ENCODE measurements at places on chromosomes 6 and 20.

- DNase-seq = peak; percentile 18
Measured at GRCh38 chr6:9540534-9541126, 874.2 kb downstream of the TFAP2A start.

DNA sequence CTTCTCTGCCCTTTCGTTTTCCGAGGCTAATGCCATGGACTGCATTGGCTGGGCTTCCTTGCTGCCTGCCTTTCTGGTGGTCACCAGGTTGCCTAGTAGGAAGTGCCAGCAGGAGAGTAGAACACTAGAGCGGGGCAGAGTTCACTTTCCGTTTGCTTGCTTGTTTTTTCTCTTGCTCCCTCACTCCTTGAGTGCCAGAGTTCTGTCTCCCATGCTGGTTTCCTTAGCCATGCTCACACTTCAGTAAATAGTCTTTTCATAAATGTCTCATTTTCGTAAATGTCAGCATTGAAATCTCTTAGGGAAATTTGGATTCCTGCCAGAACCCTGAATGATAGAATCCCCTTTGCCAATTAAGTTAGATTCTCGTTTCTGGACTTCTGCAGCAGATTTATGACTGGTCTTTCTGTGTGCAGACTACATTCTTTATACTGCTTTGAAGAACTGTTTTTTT, 63.9 kb downstream of the FAM83B start:
- no peak for DNase-seq

- no peak for DNase-seq
Measured at GRCh38 chr20:54098047-54098446, 27.7 kb upstream of the BCAS1 start.

DNA sequence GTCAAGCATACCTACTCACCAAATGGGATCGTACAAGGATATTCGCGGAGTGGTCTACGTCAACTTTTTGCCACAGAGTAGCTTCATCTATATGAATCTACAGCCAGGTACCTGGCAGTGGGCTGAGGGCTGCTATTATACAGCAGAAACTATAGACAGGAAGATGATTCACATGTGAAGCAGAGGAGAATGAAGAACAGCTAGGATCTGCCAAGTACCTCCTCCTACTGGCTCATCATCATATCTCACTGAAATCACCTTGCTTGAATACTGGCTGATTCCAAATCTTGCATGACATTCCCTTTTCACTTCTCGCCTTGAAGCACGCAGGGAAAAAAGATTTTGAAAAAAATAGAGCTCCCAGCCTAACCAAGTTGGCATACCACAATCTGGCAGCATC, 488.7 kb upstream of the NRSN1 start:
- DNase-seq = no peak

- no peak for DNase-seq
Measured at GRCh38 chr6:75065523-75065922, 140.3 kb downstream of the COL12A1 start.

DNA sequence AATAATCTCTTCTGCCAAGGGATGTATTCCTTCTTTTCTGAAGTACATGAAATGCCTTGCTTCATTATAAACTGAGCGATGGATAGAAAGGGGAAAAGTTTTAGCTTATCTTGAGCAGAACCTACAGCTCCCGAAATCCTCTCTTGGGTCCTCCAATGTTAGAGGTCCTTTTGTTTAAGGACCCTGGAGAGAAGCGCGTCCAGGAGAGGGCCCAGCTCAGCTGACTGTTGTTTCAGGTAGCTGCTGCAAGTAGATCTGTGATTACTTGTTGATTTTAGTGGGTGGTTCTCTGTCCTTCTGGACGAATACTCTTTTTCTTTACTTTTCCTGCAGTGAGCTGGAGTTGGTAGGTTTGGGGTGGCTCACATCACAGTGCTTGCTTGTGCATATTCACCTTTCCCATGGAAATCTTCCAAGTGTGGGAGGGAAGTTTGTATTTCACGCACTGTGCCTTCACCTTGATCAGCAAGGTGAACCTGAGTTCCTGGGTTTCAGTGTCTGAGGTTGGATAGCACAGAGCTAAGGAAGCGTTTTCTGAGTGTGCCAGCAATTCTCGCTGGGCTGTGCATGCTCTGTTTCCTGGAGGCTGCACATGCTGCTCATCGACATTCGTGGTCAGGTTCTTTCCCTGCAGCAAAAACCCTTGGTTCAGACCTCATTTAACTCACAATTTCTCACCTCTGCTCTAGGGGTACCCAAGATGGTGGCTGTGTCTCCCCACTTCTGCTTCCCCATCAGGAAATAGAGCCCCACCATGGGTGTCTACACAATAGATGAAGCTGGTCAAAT, 176.3 kb downstream of the JARID2 start:
- no peak for DNase-seq

DNA sequence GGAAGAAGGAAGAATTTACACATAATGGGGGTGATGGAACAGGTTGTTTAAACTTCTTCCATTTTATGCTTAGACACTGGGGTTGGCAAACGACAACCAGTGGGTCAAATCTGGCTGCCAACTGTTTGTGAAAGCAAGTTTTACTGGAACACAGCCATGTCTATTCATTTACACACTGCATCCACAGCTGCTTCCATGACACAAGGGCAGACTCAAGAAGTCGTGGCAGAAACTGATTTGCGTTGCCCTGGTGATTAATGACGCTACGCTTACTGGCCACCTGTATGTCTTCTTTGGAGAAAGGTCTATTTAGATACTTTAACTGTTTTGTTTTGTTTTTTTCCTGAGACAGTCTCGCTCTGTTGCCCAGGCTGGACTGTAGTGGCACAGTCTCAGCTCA, 19.0 kb downstream of the CTCFL start:
- DNase-seq = no peak

DNA sequence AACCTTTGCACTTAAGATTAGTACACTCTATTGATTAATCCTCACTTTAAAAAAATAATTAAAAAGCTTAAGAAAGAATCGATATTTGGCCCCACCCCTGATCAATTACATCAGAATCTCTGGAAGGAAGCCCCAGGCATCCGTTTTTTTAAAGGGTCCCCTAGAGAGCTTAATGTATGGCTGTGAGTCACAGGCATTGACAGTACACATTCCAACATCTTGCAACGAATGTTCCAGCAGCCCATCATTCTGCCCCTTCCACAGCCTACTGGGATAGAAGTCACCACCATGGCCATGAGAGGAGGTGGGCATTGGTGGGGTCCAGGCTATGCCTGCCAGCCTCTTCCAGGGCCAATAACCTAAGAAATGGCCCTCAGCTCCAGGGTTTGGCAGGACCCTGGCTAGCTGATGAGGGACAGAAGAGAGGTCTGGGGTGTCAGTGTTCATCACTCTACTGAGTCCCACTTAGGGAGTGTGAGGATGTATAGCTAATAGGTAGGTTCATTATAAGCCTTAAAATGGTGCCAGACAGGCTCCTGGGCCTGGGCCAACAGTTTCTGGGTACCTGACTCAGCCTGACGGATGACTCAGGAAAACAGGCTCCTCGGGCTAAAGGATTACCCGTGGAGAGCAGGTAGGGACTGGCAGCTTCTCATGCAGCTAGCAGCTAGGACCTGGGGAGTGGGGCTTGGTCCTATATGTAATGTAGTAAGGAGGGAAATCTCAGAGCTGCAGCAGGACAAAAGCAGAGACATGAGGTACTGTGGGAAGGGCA, 40.4 kb downstream of the MDGA1 start:
- no peak for DNase-seq

- no peak for DNase-seq
Measured at GRCh38 chr6:16967470-16967817, 134.4 kb upstream of the STMND1 start.

GRCh38 chr20:4022386-4023286, 7.3 kb upstream of the RNF24 start:
- DNase-seq = no peak

DNA sequence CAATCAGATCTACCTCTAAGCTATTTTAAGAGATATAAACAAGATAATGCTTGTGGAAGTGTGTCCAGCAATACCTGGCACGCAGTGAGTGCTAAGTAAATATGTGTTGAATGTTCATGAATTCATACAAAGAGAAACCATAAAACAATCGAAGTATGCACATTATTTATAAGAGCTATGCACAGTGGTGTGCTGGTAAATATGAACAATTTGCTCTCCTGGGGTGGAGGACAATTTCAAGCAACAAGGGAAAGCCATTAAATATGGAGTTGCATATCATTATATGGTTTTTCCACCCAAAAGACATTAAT, 526.6 kb upstream of the MARCKS start:
- DNase-seq = no peak

DNA sequence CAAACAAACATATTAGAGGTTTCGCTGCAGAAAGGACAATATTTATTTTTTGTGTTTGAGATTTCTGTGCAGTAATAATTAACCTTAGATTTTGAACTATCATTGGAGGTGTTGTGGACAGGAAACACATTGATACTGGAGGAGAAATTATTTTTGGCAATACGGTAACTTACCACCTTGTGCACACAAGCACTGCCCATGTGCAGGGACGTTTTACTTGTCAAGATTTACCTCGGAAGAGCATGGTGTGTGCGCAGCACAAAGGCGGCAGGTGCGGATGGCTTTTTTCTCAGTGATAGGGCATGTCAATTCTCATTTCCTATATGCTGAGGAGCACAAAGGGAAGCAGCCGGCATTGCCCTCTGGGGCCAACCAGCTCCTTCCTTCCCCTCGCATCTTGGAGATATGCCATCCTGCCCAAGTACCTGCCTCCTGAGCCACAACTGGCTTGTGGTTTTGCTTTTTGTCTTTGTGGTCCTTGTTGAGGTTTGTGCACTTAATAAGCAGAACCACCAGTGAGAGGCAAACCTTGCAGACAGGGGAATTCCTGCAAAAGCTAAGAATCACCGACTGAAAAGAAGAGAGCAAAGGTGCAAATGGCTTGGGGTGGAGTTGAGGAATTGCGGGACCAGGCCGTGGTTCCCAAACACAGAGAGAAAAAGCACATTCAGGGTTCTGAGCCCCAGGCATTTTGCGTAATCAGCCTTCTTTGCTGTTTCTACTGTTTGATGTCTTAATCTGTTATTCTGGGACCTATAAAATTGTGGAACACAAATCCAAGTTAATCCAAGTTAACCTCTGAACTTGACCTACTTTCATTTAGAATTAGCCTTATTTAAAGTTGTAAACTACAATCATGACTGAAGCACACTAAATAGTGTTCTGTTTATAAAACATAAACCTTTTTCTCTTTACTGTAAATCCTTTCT, 21.9 kb downstream of the SAMD5 start:
- DNase-seq = no peak

- DNase-seq = no peak
Measured at GRCh38 chr6:15025446-15025845, 220.4 kb upstream of the JARID2 start.

- DNase-seq = no peak
Measured at GRCh38 chr6:24856901-24857670, 58.4 kb upstream of the ARMH2 start.

GRCh38 chr6:31203345-31203979, 33.0 kb upstream of the POU5F1 start:
- peak; percentile 86 for DNase-seq

- peak; percentile 24 for DNase-seq
Measured at GRCh38 chr6:31597006-31597405, 4.2 kb upstream of the NCR3 start.

Data from SW 1271 (cell line).